Suprapubic skin (tissue), 4 donors: ENCODE measurements at places on chromosomes 1 and 21.

GRCh38 chr1:36349241-36349671, 25.8 kb upstream of the EVA1B start:
- H3K4me3 ChIP-seq, result no peak overlapping the region
- no peaks in the 10 kb centered on the region for H3K27me3 ChIP-seq
- no peak for DNase-seq
- peak overlapping the region; percentile 87 for H3K27ac ChIP-seq

- H3K4me3 ChIP-seq, result no peak overlapping the region
- DNase-seq, result no peak
- H3K27ac ChIP-seq, result no peak overlapping the region
- H3K27me3 ChIP-seq, result no peaks in the 10 kb centered on the region
These were observed 15.6 kb upstream of the ATP1B1 start for GRCh38 chr1:169090900-169091311.

GRCh38 chr1:183030053-183030452, 6.8 kb downstream of the LAMC1 start:
- no peak overlapping the region for H3K27ac ChIP-seq
- H3K27me3 ChIP-seq, result no peaks in the 10 kb centered on the region
- DNase-seq, result no peak
- no peaks in the 10 kb centered on the region for H3K36me3 ChIP-seq
- H3K4me3 ChIP-seq, result no peak overlapping the region
- peaks cover 52% of the 10 kb centered on the region for H3K4me1 ChIP-seq

DNA sequence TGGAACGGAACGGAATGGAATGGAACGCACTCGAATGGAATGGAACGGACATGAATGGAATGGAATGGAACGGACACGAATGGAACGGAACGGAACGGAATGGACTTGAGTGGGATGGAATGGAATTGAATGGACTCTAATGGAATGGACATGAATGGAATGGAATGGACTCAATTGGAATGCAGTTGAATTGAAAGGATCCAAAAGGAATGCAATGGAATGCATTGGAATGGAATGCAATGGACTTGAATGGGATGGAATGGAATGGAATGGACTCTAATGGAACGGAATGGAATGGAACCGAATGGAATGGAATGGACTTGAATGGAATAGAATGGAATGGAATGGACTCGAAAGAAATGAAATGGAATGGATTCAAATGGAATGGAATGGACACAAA, 102.4 kb upstream of the OR4F16 start:
- no peaks in the 10 kb centered on the region for H3K27me3 ChIP-seq
- no peak overlapping the region for H3K4me3 ChIP-seq
- no peak for DNase-seq
- no peak overlapping the region for H3K27ac ChIP-seq
- no peaks in the 10 kb centered on the region for H3K36me3 ChIP-seq
